ENCODE measurements at places on chromosomes 7 and 10.

DNA sequence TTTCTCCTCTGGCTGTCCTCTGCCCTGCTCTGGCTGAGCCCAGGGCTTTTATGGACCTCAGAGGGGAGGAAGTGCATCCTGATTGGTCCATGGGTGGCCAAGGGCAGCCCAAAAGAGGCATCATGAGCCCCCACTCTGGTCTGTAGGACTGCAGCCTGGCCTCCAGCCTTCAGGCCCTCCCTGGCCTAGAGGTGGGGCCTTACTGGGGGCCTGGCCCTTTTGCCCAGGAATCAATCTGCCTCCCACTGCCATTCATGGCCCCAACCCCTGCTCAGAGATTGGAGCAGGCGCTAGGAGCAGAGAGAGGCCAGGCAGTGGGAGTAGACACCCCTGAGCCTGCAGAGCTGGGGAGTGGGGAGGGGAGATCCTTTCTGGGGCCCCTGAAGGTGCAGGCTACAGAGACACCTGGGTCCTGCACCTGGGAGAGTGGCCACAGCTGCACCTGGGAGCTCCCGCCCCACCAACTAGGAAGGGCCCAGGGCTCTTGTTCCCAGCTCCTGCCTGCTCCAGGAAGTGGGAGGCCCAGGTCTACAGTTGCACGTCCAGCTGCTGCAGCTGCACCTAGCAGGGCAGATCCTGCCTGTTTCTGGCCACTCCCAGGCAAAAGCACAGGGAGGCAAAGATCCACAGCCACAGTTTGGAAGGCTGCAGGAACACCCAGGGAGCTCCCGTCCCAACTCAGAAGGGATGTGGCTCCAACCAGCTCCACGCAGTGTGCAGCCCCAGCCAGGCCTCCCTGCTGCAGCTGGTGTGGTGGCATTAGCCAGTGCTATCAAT lies 6.4 kb upstream of the DYNC2I1 start:
- no peak for DNase-seq

- no peak for DNase-seq
These were observed 748 bp upstream of the SH3PXD2A start for GRCh38 chr10:103855852-103856796.

- DNase-seq = no peak
These were observed 19.6 kb downstream of the GRID1 start for GRCh38 chr10:86346799-86347665.

- DNase-seq = no peak
These were observed 83.0 kb downstream of the ARL4A start for GRCh38 chr7:12770227-12770975.

GRCh38 chr10:23522345-23522744 lies 83.5 kb downstream of the OTUD1 start:
- no peak for DNase-seq
